ENCODE measurements at places on chromosomes 4 and X.

- peak; percentile 51 for DNase-seq
Measured at GRCh38 chrX:9464435-9465371, at the start of gene TBL1X. Gene TBL1X (plus strand): TSS chrX:9465058. CDS start chrX:9653587, 188,529 bp downstream.

GRCh38 chrX:36974911-36975310 lies 33.3 kb upstream of the FAM47C start:
- DNase-seq, result no peak

GRCh38 chr4:138307319-138307718 lies 65.2 kb upstream of the SLC7A11 start:
- peak; percentile 14 for DNase-seq

GRCh38 chr4:149264093-149264733 lies 551.4 kb downstream of the IQCM start:
- DNase-seq, result peak; percentile 13

GRCh38 chrX:19086102-19086772 lies 36.0 kb downstream of the ADGRG2 start:
- peak; percentile 14 for DNase-seq

- no peak for DNase-seq
Measured at GRCh38 chr4:1744552-1744951, 23.2 kb downstream of the TACC3 start.

- DNase-seq, result no peak
Measured at GRCh38 chr4:67343199-67343598, 202.1 kb downstream of the CENPC start.

- no peak for DNase-seq
Measured at GRCh38 chrX:17713288-17713687, 24.0 kb upstream of the SCML1 start.

All from CD4-positive, alpha-beta T cell treated with Interferon alpha-2 for 1 hour (primary cell).